ENCODE measurements at places on chromosomes 5 and 9.

DNA sequence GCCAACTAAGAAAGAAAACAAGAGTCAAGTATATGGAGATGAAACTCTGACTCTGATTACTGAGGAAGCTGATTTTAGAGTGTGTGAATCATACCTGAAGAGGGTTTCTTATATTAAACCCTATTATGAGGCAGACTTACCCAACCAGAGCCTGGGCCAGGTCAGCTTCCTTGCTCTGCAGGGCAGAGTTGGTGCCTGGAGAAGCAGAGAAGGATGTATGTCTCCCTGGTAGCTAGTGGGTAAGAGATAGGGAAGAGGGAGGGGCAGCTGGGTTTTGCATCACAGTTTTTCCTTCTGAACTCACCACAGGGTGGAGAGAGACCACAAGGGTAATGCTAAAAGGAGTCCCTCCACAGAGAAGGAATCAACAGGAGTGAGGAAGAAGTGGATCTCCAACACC lies 104.1 kb downstream of the CMYA5 start:
- DNase-seq = no peak

GRCh38 chr5:81779125-81779915 lies 28.4 kb upstream of the SSBP2 start:
- DNase-seq = no peak

DNA sequence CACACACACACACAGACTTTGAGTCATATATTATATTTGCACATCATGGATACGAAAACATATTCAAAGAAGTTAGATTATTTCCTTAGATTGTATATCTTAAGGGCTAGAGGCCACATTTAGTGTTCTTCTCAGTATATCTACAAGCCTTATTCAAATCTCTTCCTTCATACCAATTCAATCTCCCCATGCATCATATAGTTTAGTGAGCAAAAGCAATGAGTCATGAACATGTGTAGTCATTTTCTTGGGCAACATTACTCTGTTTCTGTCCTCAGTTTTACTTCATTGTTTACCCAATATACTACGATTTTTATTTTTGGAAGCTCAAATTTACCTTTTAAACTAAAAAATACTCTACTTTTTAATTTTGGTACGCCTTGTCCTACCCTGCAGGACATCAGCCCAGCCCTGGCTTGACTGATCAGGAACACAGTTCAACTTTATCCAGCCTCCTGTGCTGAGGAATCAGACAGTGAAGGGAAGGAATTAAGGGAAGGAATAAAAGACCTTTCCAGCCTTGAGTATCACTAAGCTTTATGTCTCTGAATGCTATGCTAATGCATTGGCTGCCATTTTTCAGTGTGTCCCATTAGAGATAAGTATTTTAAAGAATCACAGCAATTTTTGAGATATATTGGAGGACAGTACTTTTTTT lies 101.7 kb upstream of the FST start:
- DNase-seq = no peak

DNA sequence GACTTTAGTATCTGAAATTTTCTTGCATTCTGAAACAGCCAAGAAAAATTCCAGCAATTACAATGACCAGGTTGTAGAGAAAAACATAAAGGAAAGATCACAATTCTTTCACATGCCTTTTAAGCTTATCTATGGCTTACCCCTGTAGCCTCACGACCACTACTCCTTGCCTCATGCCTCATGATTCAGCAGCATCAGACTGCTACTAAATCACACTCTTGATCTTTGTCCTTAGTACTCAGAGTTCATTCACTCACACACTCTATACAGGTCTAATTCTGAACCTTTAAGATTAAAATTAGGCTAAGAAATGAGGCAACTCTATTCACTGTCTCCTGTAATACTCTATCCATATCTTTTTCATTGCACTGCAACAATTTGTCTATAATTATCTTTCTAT lies 415.1 kb downstream of the MLLT3 start:
- DNase-seq = no peak

GRCh38 chr5:89595056-89595455 lies 712.1 kb upstream of the MEF2C start:
- no peak for DNase-seq

DNA sequence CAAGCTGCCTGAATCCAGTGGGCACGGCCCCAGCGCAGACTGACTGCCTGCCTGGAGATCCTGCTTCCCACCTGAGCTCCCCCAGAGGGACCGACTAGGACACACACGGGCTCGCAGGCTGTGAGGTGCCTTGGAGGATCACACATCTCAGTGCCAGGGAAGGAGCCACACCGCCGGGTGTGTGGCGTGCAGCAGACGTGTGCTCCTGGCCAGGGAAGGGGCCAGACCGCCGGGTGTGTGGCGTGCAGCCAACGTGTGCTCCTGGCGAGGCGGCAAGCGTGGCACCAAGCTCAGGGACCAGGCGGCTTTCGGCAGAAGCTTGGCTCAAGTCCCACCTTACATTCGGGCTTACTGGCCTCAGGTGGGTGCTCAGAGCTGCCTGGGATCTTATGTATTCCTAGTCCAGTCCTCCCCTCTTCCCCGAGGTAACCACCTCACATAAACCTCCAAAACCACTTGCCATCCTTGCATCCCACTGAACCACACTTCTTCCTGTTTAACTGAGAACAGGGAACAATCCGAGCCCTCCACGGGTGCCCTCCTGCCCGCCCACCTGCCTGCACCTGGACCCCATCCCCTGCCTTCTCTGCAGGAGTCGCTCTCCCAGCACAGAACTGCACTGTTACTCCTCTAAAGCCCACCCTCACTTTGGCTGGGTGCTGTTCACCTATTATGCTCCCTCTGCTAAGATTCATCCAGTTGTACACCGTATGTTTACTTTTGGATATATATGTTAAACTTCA lies 22.4 kb upstream of the MRNIP start:
- DNase-seq = no peak

GRCh38 chr5:142012186-142012785 lies 541 bp downstream of the GNPDA1 start:
- DNase-seq = no peak

DNA sequence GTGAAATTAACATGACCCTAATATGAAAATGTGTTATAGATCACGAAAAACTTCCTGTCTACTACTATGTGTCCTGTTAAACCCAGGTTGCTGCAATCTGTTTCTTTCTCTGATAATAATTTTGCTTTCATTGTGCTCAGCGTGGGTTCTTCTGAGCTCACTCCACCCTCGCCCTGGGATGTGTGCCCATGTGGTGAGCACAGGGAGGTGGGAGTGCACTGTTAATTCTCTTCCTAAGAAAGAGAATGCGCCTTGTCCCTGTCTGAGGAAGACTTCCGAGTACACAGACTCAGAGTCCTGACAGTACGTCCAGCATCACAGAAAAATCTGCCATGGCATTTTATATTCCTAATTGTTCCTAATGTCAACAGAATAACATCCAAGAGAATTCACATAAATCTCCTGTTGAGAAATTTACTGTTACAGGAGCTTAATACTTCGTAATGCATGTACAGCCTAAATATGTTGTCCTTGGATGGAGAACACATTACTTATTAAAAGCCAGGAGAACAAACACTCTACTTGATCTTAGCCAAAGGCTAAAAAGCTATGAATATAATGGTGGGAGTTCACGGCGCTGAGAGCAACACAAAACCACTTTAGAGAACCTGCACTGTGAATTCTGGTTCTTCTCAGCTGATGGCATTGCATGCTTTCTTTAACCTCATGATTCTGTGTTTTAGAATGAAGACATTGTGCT lies 102.6 kb downstream of the PDE4D start:
- DNase-seq = no peak

DNA sequence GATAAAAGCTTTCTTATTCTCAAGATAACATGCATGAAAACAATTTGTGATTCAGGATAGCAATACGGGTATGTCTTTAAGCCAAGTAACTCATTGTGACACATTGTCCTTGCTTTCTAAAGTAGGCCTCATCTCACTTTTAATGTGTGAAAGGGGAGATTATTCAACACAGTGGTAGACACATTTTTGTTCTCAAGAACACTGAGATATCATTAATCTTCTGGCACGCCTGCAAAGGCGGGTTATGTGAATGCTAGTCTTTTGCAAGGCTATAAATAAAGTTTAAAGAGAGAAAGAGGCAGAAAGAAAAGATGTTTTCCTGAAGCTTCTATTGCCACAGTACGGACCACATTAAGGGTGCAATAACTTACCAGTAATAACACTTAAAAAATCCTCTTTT lies 181.8 kb upstream of the MEF2C start:
- no peak for DNase-seq

DNA sequence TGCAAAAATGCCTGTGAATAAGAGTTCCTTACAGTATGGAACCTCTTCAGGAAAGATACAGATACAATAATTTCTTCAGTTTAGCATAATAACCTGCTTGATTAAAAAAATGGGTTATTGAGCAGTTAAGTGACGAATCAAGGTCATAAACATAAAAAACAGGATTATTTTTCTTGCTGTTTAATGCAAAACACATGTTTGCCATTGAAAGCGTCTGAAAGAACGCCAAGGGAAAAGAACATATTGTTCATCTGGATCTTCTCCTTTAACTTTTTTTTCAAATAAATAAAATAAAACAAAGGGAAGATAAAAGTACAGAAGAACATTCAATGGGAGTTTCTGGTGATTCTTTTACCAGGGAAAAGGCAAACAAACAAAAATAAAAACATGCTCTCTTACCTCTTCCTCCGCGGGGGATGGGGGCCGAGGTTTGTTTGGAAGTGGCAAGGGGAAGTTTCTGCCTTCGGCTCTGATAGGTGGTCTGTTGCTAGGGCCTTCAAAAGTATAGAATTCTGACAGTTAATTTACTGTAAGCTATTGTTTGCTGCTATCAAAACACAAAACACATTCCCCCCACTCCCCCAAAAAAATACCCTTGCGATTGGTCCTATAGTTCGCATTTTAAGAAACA lies 20.1 kb downstream of the C5orf58 start:
- DNase-seq = no peak

DNA sequence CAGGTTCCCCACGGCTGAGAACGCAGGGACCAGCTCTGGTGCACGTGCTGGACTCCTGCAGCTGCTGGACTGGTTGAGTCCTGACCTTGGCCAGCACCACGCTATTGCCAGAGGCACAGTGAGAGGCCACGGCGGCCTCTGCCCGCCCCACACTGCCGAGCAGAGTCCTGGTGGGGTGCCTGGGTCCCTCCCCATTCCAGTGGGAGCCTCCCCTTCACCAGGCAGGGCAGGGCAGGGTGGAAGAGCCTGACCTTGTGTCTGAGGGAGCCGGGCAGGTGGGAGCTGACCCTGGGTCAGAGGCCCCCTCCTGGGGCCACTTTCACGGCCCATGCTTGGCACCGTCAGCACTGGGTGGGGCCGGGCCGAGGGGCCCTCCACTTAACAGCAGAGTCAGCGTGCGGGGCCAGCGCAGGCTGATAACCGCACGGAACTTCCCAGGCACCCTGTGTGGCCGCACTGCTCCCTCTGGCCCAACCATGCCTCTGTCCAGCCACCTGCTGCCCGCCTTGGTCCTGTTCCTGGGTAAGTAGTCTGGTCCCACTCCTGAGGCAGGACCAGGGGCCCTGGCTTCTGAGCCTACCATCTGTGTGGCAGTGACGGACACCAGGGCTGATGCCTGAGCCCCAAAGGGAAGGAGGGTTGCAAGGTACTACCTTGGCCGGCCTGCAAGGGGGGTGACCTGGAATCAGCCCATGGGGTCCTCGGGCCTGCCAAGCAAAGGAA lies at the start of gene MAMDC4:
Gene MAMDC4, plus strand, starts transcription at position 406 of the 723 bp plus-strand sequence. Its CDS starts 71 bp downstream, at position 477.
- no peak for DNase-seq

- no peak for DNase-seq
These were observed 183.9 kb downstream of the GRIA1 start for GRCh38 chr5:153674356-153674755.

GRCh38 chr9:125439434-125440272 lies 178.0 kb downstream of the GAPVD1 start:
- DNase-seq = no peak

- no peak for DNase-seq
These were observed 96.5 kb downstream of the EHMT1 start for GRCh38 chr9:137715321-137715720.

- DNase-seq = no peak
These were observed 21.4 kb upstream of the SPARC start for GRCh38 chr5:151708126-151708525.

DNA sequence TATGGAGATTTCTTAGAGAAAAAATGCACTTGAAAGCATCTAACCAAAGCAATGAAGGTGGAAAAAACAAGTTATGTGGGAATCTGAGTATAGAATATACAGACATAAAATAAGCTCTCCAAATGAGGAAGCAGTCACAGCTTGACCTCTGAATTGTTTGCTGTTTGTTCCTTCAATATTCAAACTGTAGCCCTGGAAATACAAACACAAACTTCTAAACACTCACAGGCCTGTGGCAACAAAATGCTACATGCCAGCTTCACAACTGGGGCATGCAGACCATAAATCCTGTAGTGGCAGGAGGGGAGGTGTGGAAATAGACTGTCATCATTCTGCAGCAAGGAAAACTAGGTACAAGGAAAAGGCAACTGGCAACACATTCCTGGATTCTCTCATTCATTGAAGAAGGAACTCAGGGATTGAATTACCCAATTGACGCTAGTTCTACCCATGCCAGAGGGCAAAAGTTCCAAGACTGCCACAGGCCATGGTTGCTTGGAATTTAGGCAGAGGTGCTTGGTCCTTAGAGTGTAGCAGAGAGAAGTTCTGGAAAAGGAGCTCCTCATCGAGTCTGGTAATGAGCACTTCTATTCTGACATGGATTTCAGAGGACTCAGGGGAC lies 349.6 kb downstream of the PDE4D start:
- no peak for DNase-seq

DNA sequence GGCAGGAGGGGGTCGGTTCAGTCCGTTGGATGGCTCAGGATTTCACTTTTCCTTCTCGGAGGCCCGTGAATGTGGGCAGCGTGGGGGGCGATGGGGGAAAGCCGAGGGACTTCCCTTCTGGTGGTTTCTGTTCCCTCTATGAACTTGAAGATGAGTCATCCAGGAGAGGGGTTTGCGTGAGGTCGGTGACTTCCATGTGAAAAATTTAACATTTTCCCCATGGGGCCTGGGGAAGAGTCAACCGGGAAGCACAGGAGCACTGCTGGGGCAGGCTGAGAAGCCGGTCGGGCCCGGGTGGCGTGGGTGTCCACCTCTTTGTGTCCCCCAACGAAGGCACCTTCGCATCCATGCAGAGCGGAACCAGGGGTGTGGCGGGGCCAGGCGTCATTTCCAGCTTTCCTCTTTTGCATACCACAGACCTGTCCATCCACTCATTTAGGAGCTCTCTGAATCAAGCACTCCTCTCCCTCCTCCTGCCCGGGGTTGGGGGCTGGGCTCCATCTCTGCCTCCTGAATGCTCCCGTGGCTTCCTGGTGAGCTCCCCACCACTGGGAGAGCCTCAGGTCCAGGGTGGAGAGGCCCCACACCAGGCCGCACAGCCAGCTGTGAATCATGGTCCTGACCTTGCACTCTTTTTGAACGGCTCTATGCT lies 68.4 kb downstream of the ANKRD33B start:
- DNase-seq = no peak

DNA sequence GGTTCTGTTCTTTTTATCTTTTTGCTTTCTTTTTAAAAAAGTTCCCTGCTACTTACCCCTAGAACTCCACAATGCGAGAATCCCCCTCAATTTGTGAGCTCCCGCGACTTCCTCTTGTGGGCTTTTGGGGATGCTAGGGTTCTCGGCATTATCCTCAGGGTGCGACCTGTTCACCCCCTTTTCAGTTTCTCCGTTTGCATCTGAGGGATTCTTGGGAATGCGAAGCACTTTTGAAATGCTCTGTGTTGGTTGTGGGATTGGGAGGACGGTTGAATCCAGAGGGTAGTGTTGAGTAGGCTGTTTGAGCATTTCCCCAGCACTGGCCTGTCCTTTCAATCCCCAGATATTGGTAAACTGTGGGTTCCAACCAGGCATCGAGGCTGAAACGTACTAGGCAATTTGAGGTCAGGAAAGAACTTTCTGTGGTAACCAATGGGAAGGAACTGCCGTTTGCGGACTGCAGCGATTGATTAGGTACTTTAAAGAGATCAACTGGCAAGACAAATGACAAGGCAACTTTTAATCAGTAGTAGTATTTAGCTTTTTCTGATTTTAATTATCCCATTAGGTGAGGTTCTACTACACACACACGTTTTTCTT lies 415 bp downstream of the XRCC4 start:
- no peak for DNase-seq
